ENCODE measurements at places on chromosomes 2 and 18.

DNA sequence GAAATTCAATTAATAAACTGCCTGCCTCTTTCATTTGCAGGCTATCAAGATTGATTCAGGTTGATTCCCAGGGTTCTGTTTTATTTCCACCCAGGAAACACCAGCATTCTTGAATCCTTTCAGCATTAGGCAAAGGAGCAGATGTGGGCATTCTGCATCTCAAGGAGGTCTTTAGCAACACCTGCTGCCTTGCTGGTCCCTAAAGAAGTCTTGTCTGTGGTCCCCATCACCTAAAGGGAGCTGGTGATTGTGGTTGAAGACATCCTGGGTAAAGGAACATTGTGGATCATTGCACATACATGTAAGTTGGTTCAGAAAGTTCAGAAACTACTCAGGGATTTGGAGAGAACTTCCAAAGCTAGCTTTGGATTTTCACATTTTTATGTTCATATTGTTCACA, 78.3 kb downstream of the EVA1A start:
- no peak for DNase-seq

DNA sequence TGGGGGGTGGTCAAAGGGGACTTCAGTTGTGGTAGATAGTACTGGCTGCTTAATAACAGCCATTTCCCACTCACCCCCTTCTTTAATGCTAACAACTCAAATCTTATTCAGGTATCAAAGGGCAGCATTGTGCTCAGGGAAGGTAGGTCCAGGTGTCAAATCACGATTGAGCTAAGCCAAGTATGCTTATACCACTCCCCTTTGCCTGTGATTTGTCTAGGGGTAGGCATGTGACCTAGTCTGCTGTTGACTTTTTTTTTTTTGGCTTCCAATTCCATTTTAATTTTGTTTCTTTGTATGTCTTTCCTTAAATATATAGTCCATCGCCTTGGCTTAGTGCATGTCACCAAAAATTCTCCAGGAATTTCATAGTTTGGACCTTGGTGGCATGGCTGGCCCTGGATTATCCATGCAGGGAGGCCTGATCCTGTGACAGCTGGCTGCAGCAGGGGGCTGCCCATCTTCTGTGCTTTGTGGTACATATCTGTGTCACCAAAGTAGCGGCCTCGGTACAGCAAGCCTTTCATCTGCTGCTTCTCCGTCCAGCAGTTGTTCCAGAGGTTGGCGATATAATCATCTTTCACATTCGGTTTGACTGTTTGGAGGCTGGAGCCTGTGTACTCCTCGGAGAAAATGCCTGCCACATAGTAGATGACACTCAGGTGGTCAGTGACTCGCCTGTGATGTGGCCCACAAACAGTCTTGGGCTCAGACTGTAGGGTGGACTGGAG, 68.1 kb upstream of the SPRED2 start:
- DNase-seq, result no peak

DNA sequence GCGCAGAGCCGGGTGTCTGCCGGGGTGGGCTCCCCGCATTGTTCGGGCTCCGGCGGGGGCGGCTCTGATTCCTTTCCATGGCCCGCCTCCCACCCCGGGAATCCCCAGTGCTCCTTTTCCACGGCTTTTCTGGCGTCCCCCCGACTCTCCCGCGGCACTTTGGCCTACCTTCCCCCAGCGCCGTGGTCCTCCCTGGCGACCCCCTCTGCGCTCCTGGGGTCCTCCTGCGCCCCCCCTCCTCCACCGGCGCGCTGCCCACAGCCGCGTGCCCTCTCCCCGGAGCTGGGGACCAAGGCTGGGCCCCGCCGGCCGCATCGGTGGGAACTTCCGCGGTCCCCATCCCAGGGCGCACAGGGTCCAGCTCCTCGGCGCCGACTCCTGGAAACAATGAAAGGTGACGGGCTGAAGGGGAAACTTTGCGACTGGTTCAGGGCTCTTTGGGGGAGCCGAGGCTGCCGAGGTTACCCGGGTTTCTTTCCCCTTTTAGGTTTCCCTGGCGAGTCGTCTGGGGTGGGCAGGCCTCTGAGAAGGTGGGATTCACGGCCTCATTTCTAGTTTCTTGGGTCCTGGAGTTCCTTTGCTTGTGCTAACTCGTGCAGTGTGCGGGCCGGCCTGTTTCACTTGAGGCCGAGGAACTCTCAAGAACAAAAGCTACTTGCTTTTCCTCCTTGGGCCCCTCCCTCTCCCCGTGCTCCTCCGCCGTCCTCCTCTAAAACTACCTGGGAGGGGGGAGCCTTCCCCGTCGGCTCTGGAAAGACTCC, 2.2 kb downstream of the TGIF1 start:
- no peak for DNase-seq

GRCh38 chr2:207238831-207239701, 73.3 kb upstream of the KLF7 start:
- DNase-seq, result no peak

GRCh38 chr2:21231985-21232384, 108.2 kb downstream of the TDRD15 start:
- DNase-seq, result no peak

DNA sequence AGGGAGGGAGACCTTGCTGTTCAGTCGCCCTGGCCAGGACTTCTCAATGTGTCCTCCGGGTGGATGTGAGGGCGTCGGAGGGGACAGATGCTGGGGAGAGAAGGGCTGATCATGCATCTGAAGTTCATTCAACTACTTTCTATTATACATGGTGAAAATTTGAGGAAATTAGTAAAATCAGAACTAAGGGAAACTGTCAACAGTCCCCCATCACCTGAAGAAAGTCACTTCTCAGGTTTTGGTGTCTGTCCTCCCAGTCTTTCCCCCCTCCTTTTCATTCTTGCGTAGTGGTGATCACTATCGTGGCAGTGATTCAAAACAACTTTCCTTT, 17.4 kb upstream of the ACKR3 start:
- no peak for DNase-seq

- DNase-seq, result no peak
These were observed 88.8 kb upstream of the DNMT3A start for GRCh38 chr2:25430556-25430955.

- no peak for DNase-seq
These were observed 18.2 kb downstream of the NRP2 start for GRCh38 chr2:205700331-205701132.

DNA sequence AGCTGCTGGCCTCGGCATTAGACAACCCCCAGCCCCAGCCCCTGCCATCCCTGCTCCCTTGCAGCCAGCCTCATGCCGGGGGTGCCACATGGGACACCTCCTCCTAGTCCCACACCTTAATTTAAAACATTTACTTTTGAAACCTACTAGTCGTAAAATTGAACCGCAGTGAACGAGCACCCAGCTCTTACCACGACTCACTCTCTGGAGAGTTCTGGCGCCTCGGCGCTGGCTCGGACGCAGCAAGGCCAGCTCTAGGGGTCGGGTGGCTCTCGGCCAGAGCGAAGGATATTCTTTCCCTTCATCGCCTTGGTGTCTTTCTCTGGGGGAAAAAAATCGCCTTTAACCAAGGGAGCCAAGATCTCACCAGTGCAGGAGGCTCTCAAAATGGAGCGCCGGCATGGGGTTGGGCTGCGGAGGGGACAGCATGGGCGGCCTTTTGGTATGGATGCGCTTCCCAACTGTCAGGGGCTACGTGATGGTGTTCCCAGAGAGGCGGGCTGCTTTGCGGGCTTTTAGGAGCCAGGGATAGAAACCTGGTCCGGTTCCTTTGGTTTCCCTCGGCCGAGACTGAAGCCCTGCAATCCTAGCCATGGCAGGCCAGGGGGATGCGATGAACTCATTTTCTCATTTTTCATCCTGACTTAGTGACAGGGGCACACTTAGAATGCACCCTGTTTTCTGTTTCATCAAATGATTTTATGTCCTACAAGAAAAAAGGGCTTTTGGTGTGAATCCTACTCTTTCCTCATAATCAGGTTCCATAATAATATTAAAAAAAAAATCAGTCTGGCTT, 2.0 kb downstream of the HPCAL1 start:
- no peak for DNase-seq

DNA sequence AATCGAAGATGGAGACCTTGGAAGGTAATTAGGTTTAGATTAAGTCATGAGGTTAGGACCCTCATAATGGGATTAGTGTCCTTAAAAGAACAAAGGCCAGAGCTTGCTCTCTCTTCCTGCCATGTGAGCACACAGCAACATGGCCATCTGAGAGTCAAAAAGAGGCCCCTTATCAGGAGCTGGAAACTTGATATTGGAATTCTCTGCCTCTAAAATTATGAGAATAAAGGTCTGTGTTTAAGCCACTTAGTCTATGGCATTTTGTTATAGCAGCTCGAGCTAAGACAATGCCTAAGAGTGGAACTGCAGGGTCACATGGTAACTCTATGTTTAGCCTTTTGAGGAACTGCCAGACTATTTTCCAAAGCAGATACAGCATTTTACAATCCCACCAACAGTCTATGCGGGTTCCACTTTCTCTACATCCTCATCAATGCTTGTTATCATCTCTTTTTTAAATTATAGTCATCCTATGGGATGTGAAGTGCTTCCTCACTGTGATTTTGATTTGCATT, 42.4 kb downstream of the THADA start:
- no peak for DNase-seq

DNA sequence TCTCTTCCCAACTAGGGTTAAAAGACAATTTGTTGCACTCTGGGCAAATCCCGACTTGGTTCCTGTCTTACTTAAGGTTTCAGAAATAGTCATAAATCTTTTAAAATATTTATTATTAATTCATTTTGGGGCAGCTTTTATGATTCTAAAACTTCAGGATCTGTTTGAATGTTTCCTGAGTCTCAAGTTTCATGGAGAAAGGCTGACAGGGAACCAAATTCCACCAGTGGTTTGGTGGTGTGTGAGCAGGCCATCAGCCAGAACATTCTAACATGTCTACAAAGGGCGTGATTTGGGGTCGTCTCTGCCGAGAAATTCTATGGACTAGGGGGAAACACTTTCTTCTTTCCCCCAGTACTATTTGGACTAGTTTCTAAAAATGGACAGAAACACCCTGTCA, 366.4 kb downstream of the ZNF521 start:
- DNase-seq, result no peak

DNA sequence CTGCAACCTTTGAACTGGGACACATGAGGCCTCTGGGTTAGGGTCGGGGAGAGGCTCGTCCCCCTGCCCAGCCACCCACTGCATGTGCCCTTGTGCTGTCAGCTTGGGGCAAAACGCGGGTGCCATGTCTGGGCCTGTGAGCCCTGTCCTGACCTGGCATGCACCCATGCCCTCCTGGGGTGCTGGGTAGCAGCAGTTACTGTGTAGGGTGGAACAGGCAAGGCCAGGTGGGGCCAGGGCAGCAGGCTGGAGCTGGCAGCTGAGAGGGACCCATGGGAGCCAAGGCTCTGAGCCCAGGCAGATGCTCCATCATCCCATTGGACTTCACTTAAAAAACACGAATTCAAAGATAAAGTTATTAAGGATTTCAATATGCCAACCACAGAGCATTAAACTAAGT, 133.8 kb upstream of the REV1 start:
- no peak for DNase-seq

- DNase-seq, result no peak
These were observed 185.8 kb downstream of the NDUFA10 start for GRCh38 chr2:239839306-239839705.

DNA sequence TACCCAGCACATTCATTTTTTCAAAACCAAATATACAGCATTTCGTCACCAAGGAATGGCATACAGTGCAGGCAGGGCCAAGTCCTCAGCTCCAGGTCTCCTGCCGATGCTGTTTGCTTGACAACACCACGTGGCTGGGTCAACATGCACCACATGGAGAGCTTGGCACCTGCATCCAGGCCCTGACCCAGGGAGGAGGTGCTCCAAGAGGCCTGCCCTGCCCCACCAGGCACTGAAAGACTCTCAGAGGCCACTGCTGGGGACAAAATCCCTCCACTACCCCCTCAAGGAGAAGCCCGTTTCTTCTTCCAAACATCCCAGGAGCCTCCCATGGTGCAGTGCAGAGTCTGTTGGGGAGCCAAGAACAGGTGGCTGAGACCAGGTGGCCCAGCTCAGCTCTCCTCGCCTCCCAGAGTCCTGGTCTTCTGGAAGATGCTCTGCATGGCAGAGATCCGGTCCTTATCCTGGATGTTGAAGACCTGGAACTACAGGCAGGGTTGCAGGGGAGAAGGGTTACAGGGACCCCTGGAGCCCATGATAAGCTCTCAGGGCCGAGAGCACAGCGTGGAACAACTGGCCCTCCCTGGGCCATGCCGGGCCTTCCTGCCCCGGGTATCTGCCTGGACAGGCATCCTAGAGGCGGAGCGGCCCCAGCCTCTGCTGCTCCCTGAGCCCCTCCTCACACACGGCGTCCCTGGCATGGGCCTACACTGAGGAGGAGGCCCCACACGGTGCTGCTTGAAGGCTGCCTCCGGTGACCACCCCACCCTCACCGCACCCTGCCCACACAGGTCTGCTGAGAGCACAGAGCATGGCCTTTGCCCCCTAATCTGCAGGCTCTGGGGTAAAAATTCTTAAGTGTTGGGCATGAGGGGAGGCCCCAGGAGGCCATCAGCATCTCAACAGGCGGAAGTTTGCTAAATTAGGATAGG, 9.0 kb downstream of the MAB21L4 start:
- no peak for DNase-seq

- DNase-seq, result no peak
These were observed 20.0 kb downstream of the ME2 start for GRCh38 chr18:50898919-50899318.

GRCh38 chr2:31255911-31256571, 22.1 kb downstream of the EHD3 start:
- DNase-seq, result no peak

DNA sequence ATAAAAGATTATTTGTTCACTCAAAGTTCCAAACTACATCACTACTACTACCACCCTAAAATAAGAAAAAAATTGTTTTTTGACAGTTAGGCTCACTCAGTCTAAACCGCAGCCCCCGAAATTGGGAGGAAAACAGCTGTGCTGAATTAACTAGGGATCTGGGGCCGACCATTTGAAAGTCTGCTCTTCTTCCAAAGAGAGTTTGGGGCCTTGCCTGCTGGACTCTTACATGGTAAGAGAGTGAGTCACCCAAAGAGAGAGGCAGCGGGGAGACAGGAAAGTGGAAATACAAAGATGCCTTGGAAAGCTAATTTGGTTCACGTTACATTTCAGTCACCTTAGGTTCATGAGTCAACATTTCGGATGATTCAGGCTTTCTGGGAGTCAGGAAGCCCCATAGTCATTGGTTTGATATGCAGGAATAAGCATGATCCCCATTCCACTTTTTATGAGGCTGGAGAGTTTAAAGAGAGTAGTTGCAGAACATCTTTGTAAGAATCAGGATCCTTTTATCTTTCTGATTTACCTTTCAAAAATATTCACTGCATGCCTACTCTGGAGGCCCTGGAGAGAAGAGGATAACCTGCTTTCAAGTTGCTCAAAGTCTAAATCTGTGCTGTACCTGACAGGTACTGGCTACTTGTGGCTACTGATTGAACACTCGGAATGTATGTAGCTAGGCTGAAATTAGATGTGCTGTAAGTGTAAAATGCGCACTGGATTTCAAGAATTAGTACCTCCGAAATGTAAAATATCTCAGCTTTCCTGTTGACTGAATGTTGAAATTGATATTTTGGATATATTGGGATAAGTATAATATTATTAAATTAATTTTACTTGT, 995 bp upstream of the RTN4 start:
- DNase-seq, result no peak

GRCh38 chr18:46622999-46623398, 34.0 kb downstream of the LOXHD1 start:
- no peak for DNase-seq

GRCh38 chr2:147483911-147484310, 360.9 kb upstream of the ACVR2A start:
- no peak for DNase-seq

- DNase-seq, result no peak
These were observed 1.6 kb downstream of the DSC2 start for GRCh38 chr18:31100436-31101182.

GRCh38 chr18:63702660-63703059, at the start of gene SERPINB11:
TSS of gene SERPINB11 (plus strand) at chr18:63702960. CDS start at chr18:63710194, 7,234 bp downstream.
- no peak for DNase-seq

Data from D721Med (cell line).